ENCODE measurements at places on chromosomes 1 and 21. TPM values are rescaled to one million over a fixed set of nuclear protein-coding genes. Genes with fewer than 3 reads are reported as not detected.
A peak's percentile ranks its signal among the peaks of the same experiment; 100 is the strongest.

Gene NBPF10
- total RNA-seq = 3.1 TPM

Gene RNU1-3
- 1,905 TPM for total RNA-seq

Gene PDPN
- not detected for total RNA-seq

Gene PTGER3
- 0.10 TPM for total RNA-seq

Gene ADORA1
- 1.5 TPM for total RNA-seq

Gene AIM2
- not detected for total RNA-seq

Gene HLX
- total RNA-seq = 0.09 TPM

Gene SEC16B
- total RNA-seq = 4.2 TPM

Gene PLEKHN1
- total RNA-seq = 11.9 TPM

Gene CD84
- not detected for total RNA-seq

Gene CELA3A
- total RNA-seq = not detected

Gene MTARC2
- 9.1 TPM for total RNA-seq

Gene SLC6A17
- total RNA-seq = 0.24 TPM

Gene MRAP
- total RNA-seq = not detected

Gene IL10RB
- 18.2 TPM for total RNA-seq

- no peak for DNase-seq
Observed at GRCh38 chr1:50350421-50350820, 72.8 kb downstream of the DMRTA2 start.

- no peak for DNase-seq
Observed at GRCh38 chr1:52072291-52072690, 16.2 kb downstream of the BTF3L4 start.

- no peak for DNase-seq
Observed at GRCh38 chr1:107950464-107950863, 14.5 kb downstream of the VAV3 start.

GRCh38 chr1:92484472-92485380, 2.0 kb downstream of the GFI1 start:
- peak; percentile 34 for DNase-seq

GRCh38 chr1:193799371-193799770, 613.0 kb upstream of the B3GALT2 start:
- no peak for DNase-seq

GRCh38 chr1:66932291-66932690, 7.5 kb downstream of the MIER1 start:
- DNase-seq = no peak

DNA sequence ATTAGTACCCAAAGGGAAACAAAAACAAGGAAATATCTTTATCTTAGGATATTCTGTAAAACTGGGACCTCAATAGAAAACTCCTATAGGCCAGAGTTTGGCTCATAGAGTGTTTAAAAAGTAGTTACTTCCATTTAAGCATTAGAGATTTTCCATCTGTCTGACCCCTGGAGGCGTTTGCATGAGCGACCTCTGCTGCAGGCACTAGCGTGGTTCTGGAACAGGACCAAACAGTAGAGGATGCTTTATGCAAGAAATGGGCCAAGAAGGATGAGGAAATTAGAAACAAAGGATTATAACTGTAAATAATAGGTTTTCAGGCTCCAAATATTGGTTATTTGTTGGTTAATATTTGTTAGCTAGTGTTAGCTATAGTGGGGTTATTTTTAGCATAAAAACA, 5.7 kb downstream of the ZBTB40 start:
- no peak for DNase-seq

DNA sequence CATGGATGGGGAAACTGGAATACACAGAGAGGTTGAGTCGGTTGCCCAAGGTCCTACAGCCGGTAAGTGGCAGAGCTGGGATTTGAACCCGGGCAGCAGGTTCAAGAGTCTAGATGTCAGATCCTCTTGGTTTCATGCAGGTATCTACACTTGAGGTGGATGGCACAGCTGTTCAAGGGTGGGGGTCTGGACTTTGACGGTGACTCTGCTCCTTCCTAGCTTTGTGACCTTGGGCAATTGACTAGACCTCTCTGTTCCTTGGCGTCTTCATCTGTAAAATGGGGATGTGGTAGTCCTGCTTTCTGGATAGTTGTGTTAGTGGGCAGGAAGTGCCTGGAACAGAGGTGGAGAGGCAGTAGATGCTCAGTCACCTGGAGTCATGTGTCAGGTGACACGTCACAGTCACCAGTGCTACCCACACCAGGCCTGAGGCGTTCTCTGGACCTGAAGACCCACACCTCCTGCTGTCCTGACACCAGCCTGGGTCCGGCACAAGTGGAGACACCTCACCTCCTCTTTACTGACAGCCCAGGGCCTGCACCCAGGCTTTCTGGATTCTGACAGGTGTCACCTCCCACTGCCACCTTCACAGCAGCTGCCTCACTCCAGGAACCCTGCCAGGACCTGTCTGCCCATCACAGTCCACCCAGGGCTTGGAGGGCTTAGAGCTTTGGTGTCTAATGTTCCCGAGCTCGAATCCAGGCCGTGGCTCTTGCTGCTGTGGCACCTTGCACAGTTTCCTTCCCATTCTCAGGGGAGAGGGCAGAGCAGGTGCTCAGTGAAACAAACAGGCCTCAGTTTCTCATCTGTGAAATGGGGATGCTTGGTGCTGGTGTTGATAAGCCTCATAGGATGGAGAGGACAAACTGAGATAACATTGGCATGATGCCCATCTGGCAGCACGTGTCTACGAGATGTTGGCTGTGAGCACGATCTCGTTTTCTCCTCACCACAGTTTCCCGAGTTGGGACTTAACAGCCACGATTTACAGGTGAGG, 83.2 kb upstream of the RUNX3 start:
- DNase-seq = no peak

DNA sequence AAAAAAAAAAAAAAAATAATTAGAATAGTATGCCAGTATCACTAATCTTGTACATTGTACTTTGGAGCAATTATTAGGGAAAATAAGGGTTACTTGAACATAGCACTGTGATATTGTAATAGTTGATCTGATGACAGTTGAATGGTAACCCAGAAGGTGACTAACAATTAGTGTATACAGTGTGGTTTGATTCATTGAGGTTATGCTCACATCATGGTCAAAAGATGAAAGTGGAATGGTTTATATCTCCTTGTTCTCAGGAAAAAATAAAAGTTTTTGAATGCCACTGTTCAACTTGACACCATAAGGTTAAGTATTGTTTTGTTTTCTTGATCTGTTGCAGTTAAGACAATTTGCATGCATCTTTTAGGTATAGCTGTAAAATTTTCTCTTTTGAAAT, 87.0 kb downstream of the GPR52 start:
- no peak for DNase-seq

DNA sequence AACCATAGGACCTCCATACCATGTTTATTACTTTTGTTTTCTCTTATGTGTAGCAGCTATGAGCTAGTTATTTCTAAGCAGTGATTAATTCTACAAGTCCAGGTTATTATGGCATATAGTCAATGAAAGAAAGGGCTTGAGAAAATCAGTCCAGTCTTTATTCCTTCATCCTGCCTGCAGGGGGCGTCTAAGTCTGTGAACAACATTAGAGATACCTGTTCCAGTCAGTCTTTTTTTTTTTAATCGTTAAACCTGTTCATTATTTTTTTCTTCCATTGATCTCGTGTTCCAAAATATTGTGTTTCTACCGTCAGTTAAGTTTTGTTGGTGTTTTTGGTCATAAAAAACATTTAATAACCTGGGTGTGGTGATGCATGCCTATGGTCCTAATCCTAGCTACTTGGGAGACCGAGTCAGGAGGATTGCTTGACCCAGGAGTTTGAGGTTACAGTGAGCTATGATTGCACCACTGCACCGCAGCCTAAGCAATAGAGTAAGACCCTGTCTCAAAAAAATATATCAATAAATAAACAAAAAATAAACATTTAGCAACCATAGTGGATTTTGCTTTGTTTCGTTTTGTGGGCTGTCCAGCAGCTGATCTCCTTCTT, 29.4 kb upstream of the CD2 start:
- peak; percentile 74 for DNase-seq

GRCh38 chr1:93722081-93723031, 40.7 kb upstream of the BCAR3 start:
- DNase-seq = no peak

DNA sequence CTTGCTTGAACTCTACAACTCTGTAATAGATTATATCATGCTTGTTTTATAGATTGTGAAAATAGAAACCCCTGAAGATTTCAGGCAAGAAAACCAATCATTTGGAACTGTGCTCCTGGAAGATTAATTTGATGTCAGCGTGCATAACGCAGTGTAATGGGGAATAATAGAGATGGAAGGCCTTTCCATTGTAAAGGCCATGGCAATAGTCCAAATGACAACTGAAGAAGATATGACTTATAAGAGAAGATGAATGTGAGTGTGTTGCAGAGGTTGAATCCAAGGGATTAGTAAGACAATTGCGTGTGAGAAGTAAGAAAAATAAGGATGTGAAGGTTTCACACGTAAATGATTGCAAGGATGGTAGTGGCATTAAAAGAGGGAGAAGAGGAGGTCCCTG, 285.0 kb downstream of the DUSP10 start:
- DNase-seq = no peak

DNA sequence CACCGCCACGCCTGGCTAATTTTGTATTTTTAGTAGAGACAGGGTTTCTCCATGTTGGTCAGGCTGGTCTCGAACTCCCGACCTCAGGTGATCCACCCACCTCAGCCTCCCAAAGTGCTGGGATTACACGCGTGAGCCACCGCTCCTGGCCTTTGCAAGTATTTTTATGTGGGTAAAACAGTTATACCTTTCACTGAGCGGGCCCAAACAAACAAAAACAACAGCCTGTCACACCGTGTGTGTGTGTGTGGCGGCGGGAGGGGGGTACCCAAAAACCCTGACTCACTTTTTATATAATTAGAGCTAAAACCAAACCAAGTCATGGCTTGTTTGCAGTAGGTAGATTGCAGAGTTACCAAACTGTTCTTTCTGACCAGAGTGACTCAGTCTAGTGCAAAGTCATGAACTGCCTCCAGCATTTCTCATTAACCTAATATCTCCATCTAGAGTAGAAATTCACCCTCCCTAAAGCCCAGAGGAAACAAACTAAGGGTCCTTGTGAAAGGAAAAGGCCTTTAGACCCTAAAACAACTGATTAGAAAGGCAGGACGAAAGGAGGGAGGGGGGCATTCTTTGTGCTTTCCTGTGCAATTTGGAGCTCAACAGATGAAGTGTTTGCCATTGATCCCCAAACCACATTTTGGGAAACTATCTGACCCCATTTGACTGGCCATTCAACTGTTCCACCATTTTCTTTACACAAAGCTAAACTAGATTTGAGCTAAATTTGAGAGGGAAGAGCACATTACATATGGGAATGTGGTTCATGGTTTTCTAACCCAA, 181.0 kb downstream of the DHRS3 start:
- DNase-seq = no peak

- DNase-seq = no peak
Observed at GRCh38 chr1:169999331-169999741, 75.2 kb downstream of the KIFAP3 start.

DNA sequence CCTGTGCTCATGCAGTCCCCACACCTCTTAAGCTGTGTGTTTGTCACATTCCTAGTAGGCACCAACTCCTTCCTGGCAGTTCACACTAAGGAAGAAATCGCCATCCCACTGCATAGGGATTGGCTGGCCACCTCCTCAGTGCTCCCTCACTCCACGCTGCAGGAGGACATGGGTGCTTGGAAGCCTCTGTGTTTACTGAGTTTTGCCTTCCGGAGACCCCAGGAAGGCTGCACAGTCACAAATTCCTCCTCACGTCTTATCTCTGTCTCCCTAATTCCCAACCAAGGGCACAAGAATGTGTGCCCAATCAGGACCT, 93.8 kb upstream of the GALNT2 start:
- DNase-seq = no peak

DNA sequence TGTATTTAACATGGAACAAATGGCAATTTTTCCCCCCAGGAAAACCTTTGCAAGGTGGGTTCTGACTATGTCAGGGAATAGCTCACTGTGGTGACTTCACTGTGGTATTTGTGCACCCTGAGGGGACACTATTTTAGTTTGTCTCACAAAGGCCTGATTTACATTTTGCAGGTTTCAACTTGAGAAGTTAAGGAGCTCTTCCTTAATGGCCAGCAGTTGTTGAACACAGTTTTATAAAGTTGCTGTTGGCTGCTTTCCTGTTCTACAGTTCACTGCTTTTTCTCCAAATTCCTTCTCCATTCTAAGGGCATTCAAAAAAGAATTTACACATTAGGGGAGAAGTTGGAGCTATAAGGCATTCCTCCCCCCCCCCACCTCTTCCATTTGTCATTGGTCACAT, 4.6 kb downstream of the LAMC1 start:
- no peak for DNase-seq

DNA sequence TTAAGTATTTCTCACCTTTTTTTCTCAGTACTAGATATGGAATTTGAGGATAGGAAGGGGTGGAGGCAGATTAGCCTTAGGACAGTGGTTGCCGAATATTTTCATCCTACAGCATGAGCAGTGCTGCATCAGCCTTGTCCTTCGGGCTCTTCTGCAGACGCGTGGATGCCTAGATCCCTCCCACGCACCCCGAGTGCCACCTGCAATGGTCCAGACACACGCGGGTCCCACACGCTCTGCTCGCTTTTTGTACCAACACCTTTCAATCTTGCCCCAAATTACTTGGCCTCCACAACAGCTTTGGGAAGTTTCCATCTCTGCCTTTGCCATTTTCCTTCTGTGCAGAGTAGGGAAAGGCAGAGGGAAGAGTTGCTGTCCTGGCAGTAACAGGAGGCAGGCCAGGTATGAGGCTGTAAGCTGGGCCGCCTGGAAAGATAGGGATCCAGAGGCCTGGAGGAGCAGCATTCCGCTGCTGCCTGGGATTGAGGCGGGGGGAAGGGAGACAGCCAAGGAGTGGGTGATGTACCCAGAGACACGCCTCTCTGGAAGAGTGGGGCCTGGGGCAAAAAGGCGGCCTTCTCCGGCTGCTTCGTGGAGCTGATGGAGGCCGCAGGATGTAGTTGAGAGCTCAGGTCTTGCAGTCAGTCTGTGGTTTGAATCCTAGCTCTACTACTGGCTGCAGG, 467.7 kb downstream of the KIF26B start:
- DNase-seq = no peak

All from Calu3 (cell line).